ENCODE measurements at places on chromosomes 4 and X.

DNA sequence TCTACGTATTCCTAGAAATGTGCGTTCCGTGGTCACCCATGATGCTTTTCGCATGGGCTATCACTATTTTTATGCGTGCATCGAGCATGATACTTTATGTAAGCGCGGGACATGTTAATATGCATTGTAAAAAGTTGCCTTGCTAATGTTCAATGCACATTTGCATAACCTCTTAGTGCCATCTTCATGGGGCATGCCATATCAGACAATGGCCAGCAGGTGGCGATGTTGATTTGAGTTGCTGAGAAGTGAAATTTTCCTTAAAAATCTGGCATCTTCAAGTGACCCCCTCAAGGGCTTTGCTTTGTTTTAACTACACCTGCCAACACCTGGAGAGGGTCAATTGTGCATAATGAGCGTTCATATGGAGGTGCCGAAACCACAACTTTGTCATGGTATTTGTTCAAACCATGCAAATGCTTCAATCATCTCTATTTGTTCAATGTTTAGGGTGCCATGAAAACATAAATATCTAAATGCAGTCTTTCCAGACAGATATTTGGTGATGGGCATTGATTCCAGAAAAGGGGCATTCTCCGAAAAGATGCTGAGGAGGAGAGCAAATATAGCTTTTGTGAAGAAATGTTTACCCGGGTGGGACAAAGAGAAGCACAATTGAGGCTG lies 833.9 kb upstream of the PRKX start:
- H3K27ac ChIP-seq: no peak overlapping the region
- H3K4me3 ChIP-seq: no peak overlapping the region
- H3K4me1 ChIP-seq: no peaks in the 10 kb centered on the region

DNA sequence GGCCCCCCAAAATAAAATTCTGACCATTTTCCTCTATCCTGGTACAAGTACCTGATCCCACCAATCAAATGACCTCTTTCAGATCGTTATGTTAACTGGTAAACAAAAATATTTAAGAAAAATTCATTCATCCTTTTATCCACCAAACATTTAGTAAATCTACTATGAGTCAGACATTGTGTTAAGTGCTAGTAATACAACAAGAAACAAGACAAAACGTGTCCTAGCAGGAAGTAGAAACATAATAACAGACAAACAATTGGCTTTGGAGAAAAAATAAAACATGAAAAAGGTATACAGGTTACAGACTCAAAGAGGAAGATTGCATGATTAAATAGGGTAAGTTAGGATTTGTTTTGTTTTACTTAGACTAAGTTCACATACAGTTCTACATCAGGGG lies 43.7 kb downstream of the ANTXR2 start:
- H3K27ac ChIP-seq: no peak overlapping the region
- DNase-seq: no peak
- H3K36me3 ChIP-seq: peaks cover 22% of the 10 kb centered on the region
- no peaks in the 10 kb centered on the region for H3K27me3 ChIP-seq

DNA sequence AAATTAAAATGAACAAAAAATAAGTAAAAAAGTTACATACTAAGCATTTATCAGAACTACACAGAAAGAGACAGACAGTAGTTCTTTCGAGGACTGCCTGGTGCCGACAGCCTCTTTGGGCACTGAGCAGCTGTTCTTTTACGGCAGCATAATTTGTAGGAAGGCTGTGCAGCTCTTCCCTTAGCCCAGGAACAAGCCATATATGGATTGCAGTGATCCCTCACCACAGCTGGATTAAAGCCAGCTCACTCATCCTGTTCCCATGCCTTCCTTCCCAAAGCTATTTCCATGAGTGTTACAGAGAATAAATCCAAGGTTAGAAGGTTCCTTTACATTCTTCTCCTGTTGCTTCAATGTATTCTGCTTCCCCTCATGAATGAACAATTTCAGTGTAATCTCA lies 71.7 kb downstream of the DDX60L start:
- H3K4me1 ChIP-seq: no peaks in the 10 kb centered on the region
- H3K36me3 ChIP-seq: peaks cover 55% of the 10 kb centered on the region
- no peak overlapping the region for H3K4me3 ChIP-seq
- no peak for DNase-seq

DNA sequence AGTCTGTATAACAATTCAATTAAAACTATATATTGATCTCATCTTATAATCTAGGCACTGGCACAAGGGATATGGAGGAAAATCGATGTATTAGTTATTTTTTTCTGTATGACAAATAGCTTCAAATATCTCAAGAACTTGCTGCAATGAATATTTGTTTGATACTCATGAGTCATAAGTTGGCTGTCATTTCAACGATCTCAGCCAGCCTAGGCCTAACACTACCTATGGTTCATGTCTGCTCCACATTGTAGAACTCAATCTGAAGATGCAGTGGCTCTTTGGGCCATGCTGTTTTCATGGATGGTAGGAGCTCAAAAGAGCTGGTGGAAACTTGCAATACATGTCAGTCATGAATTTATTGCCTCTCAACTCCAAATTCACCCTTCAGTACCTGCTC lies 44.7 kb downstream of the MAGEB17 start:
- H3K36me3 ChIP-seq: no peaks in the 10 kb centered on the region
- no peaks in the 10 kb centered on the region for H3K27me3 ChIP-seq
- H3K4me3 ChIP-seq: no peak overlapping the region
- H3K27ac ChIP-seq: no peak overlapping the region
- H3K4me1 ChIP-seq: no peaks in the 10 kb centered on the region

DNA sequence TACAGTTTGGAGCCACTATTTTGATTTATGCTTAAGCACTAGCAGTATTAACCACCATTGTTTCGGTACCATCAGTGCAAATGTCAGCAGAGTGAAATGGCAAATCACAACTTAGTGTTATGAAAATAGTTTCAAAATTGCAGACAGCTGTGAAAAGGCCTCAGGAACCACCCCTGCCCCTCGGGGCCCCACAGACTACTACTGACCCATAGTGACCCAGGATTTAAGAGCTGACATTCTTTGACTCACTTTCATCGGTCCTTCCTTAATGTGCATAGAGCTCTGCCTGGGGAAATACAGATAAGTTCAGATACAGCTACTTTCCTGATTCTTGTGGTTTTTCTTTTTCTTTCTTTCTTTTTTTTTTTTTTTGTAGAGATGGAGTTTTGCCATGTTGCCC lies 3.3 kb upstream of the BBS7 start:
- no peak overlapping the region for H3K4me3 ChIP-seq
- H3K36me3 ChIP-seq: no peaks in the 10 kb centered on the region
- no peak for DNase-seq
- peaks cover 12% of the 10 kb centered on the region for H3K4me1 ChIP-seq
- H3K27me3 ChIP-seq: peaks cover 12% of the 10 kb centered on the region

GRCh38 chrX:151912780-151913179 lies at the start of gene MAGEA4:
MAGEA4 (plus strand) TSS chrX:151912889; CDS start chrX:151923665, 10,776 bp downstream.
- no peak within 1 kb of the TSS for H3K4me3 ChIP-seq
- H3K27me3 ChIP-seq: no peaks in the 10 kb centered on the region
- DNase-seq: no peak

DNA sequence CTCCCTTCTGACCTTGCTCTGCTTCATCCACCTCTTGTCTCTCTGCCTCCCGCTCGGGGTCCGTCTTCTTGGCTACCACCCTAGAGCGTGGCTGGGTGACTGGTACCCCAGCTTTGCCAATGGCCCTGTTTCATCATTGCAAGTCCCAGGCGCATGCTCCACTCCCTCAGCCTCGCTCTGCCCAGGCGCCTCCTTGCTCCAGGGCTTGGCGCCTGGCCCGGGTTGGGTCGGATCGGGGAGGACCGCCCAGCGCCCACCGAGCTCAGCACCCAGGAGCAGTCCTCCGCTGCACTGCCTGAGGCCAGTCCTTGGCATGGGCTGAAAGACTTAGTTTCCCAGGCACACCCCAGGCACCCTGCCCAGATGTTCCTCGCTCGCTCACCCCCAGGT lies 577 bp downstream of the BGN start:
- no peaks in the 10 kb centered on the region for H3K4me1 ChIP-seq
- DNase-seq: no peak
- no peaks in the 10 kb centered on the region for H3K36me3 ChIP-seq
- H3K27ac ChIP-seq: no peak overlapping the region
- no peaks in the 10 kb centered on the region for H3K27me3 ChIP-seq

GRCh38 chr4:10066670-10067651 lies 45.7 kb upstream of the SLC2A9 start:
- DNase-seq: no peak
- no peak overlapping the region for H3K4me3 ChIP-seq
- no peaks in the 10 kb centered on the region for H3K27me3 ChIP-seq
- H3K4me1 ChIP-seq: no peaks in the 10 kb centered on the region
- H3K27ac ChIP-seq: no peak overlapping the region

GRCh38 chrX:133610056-133610455 lies 194.8 kb upstream of the GPC4 start:
- H3K36me3 ChIP-seq: no peaks in the 10 kb centered on the region
- no peak overlapping the region for H3K4me3 ChIP-seq
- no peak for DNase-seq
- H3K27me3 ChIP-seq: no peaks in the 10 kb centered on the region
- no peak overlapping the region for H3K27ac ChIP-seq
- H3K4me1 ChIP-seq: no peaks in the 10 kb centered on the region

DNA sequence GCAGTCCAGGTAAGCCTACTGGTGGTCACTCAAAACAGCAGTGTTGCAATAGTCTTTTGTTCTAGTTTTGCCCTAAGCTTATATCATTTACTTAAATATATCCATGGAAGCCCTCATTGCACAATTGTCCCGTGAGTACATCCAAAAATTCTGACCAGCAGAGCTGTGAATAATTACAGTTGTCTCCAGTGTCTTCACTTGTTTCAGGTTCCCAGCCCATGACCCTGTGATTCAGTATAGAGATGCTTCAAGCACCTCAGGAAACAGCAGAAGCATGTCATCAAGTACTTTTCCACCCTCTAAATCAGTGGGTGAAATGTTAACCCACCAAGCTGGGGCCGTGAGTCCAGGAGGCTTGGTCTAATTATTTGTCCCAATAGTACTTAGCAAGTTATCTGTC lies 214.9 kb upstream of the RPS6KA3 start:
- no peaks in the 10 kb centered on the region for H3K36me3 ChIP-seq
- H3K27ac ChIP-seq: no peak overlapping the region

- H3K36me3 ChIP-seq: no peaks in the 10 kb centered on the region
- no peaks in the 10 kb centered on the region for H3K4me1 ChIP-seq
- H3K4me3 ChIP-seq: no peak overlapping the region
- H3K27me3 ChIP-seq: peaks cover 4% of the 10 kb centered on the region
- H3K27ac ChIP-seq: no peak overlapping the region
These were observed 68.7 kb upstream of the ARX start for GRCh38 chrX:25084446-25084845.

DNA sequence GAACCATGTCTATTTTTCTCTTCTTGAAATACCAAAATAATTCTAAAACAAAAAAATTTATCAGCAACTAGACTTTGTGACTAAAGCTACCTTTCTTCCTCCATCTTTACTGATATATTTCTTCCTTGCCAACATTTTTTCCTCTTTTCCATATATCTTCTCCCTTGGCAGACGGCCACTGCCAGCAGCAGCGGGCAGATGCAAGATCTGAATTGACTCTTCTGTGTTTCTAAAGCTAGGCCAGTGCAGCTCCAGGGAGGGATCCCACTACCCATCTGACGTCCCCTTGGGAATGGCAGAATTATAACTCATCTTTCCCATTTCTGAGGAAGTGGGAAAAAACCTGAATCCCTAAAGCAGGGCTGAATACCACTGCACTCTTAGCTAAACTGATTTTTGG lies 206.4 kb downstream of the NR3C2 start:
- H3K36me3 ChIP-seq: no peaks in the 10 kb centered on the region
- H3K4me3 ChIP-seq: no peak overlapping the region
- no peaks in the 10 kb centered on the region for H3K4me1 ChIP-seq
- no peak for DNase-seq
- H3K27me3 ChIP-seq: no peaks in the 10 kb centered on the region
- H3K27ac ChIP-seq: no peak overlapping the region

GRCh38 chrX:91257388-91257787 lies 177.3 kb upstream of the PABPC5 start:
- H3K36me3 ChIP-seq: no peaks in the 10 kb centered on the region
- H3K27ac ChIP-seq: no peak overlapping the region
- H3K27me3 ChIP-seq: no peaks in the 10 kb centered on the region
- no peak overlapping the region for H3K4me3 ChIP-seq
- no peaks in the 10 kb centered on the region for H3K4me1 ChIP-seq

- no peak overlapping the region for H3K27ac ChIP-seq
- no peaks in the 10 kb centered on the region for H3K4me1 ChIP-seq
- no peak overlapping the region for H3K4me3 ChIP-seq
These were observed 133.1 kb downstream of the IDS start for GRCh38 chrX:149371986-149372385.

DNA sequence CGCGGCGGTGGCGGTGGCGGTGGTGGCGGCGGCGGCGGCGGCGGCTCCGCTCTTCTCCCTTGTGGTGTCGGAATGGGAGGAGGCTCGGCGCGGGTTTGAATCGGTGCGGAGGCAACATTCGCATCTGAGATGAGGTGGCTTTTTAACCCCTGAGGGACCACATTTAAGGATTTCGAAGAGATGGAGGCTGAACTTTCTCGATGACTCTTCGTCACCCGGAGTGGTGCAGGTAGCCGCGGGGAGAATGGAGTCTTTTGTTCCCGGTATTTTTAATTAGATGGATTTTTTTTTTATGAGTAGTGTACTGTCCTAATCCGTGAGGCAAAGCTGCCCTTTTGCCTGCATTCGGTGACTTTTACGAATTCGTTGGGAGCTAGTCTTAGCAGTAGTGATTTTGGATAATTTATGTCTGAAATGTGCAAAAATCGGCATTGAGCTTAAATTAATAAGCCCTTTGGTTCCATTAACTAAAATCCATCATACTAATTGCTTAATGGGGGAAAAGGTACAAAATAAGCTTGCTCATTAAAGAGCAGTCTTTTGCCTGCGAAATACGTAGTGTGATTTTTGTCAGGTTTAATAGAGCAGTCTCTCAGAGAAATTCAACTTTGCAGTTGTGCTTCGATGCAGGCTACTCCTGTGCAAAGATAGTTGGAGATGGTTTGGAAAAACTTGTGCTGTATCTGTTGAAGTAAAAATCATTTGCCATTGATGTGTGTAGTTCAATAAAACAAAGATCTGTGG lies 206.2 kb downstream of the TENM3 start:
- no peak overlapping the region for H3K4me3 ChIP-seq
- peaks cover 7% of the 10 kb centered on the region for H3K4me1 ChIP-seq
- H3K27me3 ChIP-seq: peaks cover 19% of the 10 kb centered on the region
- DNase-seq: no peak
- H3K27ac ChIP-seq: no peak overlapping the region

GRCh38 chr4:37799941-37800554 lies 26.4 kb upstream of the PGM2 start:
- no peaks in the 10 kb centered on the region for H3K4me1 ChIP-seq
- H3K4me3 ChIP-seq: no peak overlapping the region
- no peaks in the 10 kb centered on the region for H3K36me3 ChIP-seq
- DNase-seq: no peak

DNA sequence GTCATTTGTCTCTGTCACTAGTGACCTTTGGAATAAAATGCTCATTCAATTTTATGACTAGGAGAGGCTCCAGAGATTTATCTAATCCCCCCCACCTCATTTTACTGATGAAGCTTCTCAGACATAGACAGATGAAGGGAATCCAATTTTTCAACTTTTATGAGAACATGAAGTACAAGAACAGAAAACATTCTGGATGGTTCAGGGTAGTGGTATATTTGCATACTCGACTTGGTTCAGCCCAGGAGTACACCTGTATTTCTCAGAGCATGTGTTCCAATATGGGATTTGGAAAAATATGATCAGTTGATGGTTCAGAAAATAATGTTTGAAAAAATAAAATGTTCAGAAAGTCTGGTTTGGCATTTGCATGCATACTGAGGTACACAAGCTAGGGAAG lies 131.4 kb upstream of the GALNT7 start:
- peaks cover 3% of the 10 kb centered on the region for H3K27me3 ChIP-seq
- H3K36me3 ChIP-seq: no peaks in the 10 kb centered on the region
- H3K4me3 ChIP-seq: no peak overlapping the region
- no peak overlapping the region for H3K27ac ChIP-seq
- no peak for DNase-seq
- no peaks in the 10 kb centered on the region for H3K4me1 ChIP-seq

Data from T-cell (primary cell).